Activated naive CD4-positive, alpha-beta T cell treated with anti-CD3 and anti-CD28 coated beads, Interleukin-2, amount 10 ng/mL, durations not matched to agents 7 days and 5 days (primary cell): ENCODE measurements at places on chromosomes 5 and 9.
A peak's percentile ranks its signal among the peaks of the same experiment; 100 is the strongest.

DNA sequence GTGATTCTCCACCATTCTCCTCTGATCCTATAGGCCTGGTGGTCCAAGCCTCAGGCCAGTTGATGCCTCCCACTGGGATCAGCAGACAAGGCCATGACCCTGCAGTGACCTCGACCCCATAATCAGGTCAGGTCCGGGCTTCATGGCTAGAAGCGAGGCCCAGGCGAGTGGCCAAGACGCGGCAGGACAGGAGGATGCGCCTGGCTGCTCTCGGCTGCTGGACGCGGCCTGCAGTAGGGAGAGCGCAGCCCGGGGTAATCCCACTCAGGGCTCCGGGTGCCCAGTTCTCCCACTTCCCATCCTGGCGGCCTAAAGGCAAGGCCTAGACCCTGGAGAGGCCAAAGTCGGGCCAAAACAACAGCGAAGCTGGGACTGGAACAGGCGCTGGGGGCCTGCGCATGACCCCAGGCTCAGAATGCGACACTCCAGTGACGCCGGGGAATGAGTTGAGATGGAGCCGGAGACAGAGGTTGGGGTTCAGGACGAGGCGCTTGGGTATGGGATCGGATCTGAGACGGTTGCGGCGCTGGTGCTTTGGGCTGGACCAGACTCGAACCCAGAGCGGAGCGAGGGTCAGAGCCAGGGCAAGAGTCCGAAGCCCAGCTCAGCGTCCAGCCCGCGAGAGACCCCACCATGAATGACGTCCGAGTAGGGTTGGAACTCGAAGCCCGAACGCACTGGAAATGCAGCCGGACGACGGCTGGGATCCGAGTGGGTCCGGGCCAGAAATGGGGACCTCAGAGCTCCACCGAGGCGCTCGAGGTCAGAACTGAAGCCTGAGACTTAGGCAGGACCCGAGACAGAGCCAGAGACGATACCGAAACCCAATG lies 3.2 kb downstream of the LHX6 start:
- peaks cover 5% of the 10 kb centered on the region for H3K4me1 ChIP-seq
- DNase-seq, result no peak
- peaks cover 80% of the 10 kb centered on the region for H3K27me3 ChIP-seq
- no peak overlapping the region for H3K4me3 ChIP-seq

GRCh38 chr5:85441156-85441555 lies 1056.5 kb upstream of the EDIL3 start:
- H3K4me1 ChIP-seq, result no peaks in the 10 kb centered on the region
- no peak overlapping the region for H3K4me3 ChIP-seq
- no peaks in the 10 kb centered on the region for H3K27me3 ChIP-seq
- no peak for DNase-seq
- no peak overlapping the region for H3K27ac ChIP-seq

- no peaks in the 10 kb centered on the region for H3K4me1 ChIP-seq
- no peaks in the 10 kb centered on the region for H3K36me3 ChIP-seq
- H3K27ac ChIP-seq, result no peak overlapping the region
- H3K27me3 ChIP-seq, result no peaks in the 10 kb centered on the region
These were observed 143.4 kb downstream of the ENTREP1 start for GRCh38 chr9:69468380-69468779.

GRCh38 chr9:76718166-76718565 lies 46.1 kb upstream of the PCA3 start:
- H3K27ac ChIP-seq, result no peak overlapping the region
- no peaks in the 10 kb centered on the region for H3K4me1 ChIP-seq
- H3K4me3 ChIP-seq, result no peak overlapping the region

DNA sequence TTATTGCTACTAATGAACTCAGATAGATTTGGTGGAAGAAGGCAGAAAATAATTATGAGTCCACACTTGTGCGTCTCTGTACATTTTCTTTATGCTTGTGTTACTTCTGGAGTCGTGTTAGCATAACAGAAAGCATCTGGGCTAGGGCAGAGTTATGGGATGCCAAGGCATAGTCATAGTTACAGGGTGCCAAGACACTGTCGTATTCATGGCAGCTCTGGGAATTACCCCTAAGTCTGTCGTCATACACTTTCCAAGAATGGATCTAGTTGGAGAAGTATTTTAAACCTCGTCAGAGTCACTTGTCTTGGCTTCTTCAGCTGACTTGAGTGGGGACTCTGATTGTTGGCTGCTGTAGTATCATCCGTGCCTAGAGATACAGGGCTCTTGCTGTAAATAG lies 27.7 kb downstream of the CAMK4 start:
- DNase-seq, result no peak
- H3K27ac ChIP-seq, result peak overlapping the region; percentile 3
- H3K4me3 ChIP-seq, result no peak overlapping the region
- H3K36me3 ChIP-seq, result peaks cover 50% of the 10 kb centered on the region
- no peaks in the 10 kb centered on the region for H3K27me3 ChIP-seq
- H3K4me1 ChIP-seq, result peaks cover 77% of the 10 kb centered on the region

DNA sequence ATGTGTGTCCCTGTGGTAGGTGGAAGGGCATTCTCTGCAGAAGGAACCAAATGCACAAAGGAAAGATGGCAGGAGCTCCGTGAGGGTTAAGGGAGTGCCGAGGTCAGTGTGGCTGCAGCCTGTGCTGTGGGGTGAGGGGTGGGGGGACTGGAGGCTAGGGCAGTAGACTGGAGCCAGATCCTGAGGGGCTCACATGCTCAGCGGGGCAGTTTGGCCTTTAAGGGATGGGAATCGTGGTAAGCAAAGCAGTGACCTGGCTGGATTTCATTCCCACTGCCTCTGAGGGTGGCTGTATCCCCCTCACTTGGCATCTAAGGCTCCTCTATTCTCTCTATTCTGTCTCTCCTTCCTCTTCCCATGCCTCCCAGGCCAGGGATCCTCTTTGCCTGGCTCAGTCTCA lies 15.6 kb downstream of the PITX1 start:
- H3K4me1 ChIP-seq, result no peaks in the 10 kb centered on the region
- no peak overlapping the region for H3K27ac ChIP-seq
- H3K36me3 ChIP-seq, result no peaks in the 10 kb centered on the region
- no peak for DNase-seq
- H3K4me3 ChIP-seq, result no peak overlapping the region

DNA sequence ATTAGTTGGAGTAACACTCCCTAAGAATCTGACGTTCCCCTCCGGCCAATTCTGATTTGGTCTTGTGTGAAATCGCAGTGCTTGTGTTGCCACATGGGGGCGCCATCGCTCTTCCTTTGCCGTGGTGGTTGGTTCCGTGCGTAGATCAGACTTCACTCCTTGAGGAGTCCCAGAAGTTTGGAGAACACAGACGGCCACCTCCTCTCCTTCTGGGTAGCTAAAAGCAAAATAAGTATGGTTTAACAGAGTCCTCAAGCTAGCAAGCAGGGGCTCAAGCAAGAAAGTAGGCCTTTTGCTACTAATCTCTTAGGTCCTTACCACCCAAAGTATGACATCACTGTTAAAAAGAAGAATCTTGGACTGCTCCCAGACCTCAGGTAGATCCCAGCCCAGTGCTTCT lies 59.5 kb downstream of the HSPA4 start:
- no peak overlapping the region for H3K27ac ChIP-seq
- H3K27me3 ChIP-seq, result peaks cover 13% of the 10 kb centered on the region
- H3K4me1 ChIP-seq, result peaks cover 21% of the 10 kb centered on the region
- no peak overlapping the region for H3K4me3 ChIP-seq
- H3K36me3 ChIP-seq, result peaks cover 8% of the 10 kb centered on the region

GRCh38 chr5:27962198-27962597 lies 923.8 kb upstream of the CDH9 start:
- H3K27ac ChIP-seq, result no peak overlapping the region
- no peaks in the 10 kb centered on the region for H3K36me3 ChIP-seq
- no peak for DNase-seq
- H3K4me1 ChIP-seq, result no peaks in the 10 kb centered on the region

DNA sequence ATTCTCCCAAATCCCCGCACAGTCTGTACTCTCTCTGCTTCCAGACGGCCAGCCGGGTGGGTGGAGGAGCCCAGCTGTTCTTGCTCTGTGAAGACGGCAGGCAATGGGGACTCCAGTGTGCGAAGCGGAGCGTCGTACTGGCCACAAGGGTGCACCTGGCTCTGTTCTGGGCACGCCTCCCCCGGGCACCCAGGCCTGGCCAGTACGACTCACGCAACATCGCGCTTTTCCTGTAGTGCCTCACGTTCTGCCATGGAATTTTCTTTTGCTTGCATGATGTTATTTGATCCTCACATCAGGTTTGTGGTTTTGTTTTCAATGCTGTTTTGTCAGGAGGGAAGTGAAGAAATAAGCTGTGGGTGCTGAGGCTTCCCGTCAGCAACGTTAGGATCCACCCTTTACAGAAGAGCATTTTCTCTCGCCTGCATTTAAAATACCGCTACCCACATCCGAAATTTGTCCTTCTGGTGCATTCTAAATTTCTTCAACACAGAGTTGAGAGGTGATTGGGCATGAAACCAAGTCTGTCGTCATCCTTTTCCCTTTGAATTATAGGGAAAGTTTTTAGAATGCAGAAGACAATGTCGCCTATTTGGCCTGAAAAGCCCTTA lies 311.7 kb downstream of the TRIM36 start:
- no peaks in the 10 kb centered on the region for H3K4me1 ChIP-seq
- DNase-seq, result no peak
- no peaks in the 10 kb centered on the region for H3K36me3 ChIP-seq
- H3K4me3 ChIP-seq, result no peak overlapping the region

- H3K27me3 ChIP-seq, result no peaks in the 10 kb centered on the region
These were observed 78.4 kb downstream of the TMEM252 start for GRCh38 chr9:68462105-68462775.

DNA sequence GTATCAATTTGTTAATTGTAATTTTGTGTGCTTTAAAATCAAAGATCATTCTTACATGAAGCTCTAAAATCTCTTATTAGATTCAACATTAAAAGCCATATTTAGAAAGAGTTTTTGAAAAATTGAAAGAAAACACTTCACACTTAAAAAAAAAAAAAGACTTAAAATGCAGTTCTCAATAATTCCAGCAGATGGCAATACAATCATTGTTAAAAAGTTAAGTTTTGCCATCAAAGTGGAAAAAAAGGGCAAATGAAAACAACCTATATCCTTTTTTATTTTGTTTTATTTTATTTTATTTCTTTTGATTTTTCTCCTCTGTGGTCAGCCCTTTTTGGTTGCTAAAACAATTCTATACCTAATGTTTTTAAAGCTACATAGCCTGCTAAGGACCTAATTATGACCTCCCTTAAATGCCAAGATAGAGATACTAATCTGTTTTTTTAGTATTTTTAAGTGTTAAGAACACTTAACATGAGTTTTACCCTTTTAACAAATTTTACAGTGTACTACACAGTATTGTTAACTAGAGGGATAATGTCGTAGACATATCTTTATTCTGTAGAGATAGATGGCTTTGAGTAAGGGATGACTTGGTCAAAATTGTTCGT lies 154.2 kb upstream of the DAB2 start:
- no peaks in the 10 kb centered on the region for H3K36me3 ChIP-seq
- no peak overlapping the region for H3K4me3 ChIP-seq
- H3K27me3 ChIP-seq, result no peaks in the 10 kb centered on the region
- DNase-seq, result no peak

GRCh38 chr5:125715216-125715615 lies 708.0 kb upstream of the GRAMD2B start:
- H3K27me3 ChIP-seq, result no peaks in the 10 kb centered on the region
- no peaks in the 10 kb centered on the region for H3K36me3 ChIP-seq
- no peaks in the 10 kb centered on the region for H3K4me1 ChIP-seq
- DNase-seq, result no peak
- no peak overlapping the region for H3K27ac ChIP-seq

DNA sequence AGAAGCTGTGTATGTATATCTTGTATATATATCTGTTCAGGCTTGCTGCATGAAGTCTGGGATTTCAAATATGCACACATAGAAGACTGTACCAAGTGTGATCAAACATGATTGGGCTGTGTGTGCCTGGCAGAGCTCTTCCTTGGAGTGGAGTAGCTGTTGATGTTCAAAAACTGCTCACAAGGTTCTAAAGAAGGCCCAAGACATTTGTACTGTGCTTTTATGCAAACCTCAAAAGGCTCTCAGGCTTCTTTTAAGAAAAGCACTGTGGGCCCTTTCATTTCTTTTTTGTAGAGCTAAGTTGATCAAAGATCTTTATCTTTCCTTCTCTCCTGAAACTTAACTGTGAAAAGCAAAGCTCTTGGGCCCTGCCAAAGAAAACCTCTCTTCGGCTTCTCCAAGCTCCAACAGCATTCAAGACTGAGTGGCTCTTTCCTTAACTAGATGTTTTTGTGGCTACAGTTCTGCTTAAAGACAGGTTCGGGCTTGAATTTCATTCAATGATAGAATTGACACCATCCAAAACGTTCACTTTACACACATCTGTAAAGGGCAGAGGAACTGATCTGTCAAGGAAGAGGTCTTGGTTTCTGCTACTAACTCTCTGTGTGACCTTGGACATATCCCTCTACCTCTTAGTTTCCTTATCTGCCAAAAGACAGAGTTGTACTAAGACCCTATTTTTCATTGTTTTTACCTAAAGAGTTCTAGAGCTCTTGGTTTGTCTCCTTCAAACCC lies 105.8 kb upstream of the IL6ST start:
- peak overlapping the region; percentile 44 for H3K4me3 ChIP-seq
- H3K4me1 ChIP-seq, result peaks cover 94% of the 10 kb centered on the region
- no peaks in the 10 kb centered on the region for H3K27me3 ChIP-seq
- DNase-seq, result peak; percentile 39
- peaks cover 47% of the 10 kb centered on the region for H3K36me3 ChIP-seq

DNA sequence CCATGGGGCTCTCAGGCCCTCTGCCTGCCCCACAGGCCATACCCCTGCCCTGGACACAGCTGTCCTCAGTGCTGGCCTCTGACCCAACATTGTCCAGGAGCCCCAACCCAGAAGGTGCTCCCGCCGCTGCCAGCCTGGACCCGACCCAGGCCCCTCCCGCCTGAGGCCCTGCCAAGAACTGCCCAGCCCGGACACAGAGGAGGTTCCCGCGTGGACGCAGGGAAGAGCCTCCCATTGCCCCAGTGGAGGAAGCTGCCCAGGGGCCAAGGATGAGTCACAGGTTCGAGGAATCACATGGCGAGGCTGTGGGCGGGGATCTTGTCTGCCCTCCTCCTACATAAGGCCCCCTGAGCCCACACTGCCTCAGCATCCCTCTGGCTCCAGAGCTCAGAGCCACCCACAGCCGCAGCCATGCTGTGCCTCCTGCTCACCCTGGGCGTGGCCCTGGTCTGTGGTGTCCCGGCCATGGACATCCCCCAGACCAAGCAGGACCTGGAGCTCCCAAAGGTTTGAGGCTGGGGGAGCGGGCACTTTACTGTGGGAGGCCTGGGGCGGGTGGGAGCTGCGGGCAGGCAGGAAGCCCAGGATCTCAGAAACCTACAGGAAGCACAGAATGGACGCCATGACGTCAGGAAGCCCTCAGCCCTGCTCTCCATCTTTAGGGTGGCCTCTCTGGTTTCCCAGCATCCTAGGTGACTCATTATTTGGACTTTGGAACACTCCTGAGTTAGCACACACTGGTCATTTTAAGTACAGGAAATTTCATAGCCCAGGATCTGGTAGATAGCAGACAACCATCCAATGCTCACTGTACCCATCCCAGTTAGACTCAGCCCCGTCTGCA lies at the start of gene PAEP:
Gene PAEP (plus strand): TSS at position 366 of the 844 bp plus-strand sequence.
- H3K27ac ChIP-seq, result no peak within 1 kb of the TSS
- no peak within 1 kb of the TSS for H3K4me3 ChIP-seq
- H3K27me3 ChIP-seq, result no peaks in the 10 kb centered on the region
- H3K4me1 ChIP-seq, result no peaks in the 10 kb centered on the region

DNA sequence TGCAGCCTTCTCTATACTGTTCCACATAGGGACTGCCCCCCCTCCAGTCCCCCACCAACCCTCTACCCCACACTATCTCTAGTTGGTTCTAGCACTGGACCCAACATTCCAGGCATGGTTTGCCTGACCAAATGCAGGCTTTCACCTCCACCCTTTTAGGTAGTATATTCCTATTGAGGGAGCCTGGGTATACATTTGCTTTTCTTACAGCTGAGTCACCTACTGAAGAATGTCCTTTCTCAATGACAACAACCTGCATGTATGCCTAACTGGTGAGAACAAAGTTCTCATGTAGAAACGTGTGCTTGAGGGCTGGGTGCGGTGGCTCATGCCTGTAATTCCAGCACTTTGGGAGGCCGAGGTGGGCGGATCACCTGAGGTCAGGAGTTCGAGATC lies 8.2 kb downstream of the TNIP1 start:
- H3K4me3 ChIP-seq, result no peak overlapping the region
- peaks cover 62% of the 10 kb centered on the region for H3K4me1 ChIP-seq
- no peak for DNase-seq
- peaks cover 51% of the 10 kb centered on the region for H3K36me3 ChIP-seq
- no peak overlapping the region for H3K27ac ChIP-seq
